Fibroblast of gingiva (primary cell): ENCODE measurements at places on chromosomes 3 and 15.

GRCh38 chr15:92801774-92802464 is 98.2 kb upstream of the CHD2 start:
- DNase-seq = peak; percentile 81

DNA sequence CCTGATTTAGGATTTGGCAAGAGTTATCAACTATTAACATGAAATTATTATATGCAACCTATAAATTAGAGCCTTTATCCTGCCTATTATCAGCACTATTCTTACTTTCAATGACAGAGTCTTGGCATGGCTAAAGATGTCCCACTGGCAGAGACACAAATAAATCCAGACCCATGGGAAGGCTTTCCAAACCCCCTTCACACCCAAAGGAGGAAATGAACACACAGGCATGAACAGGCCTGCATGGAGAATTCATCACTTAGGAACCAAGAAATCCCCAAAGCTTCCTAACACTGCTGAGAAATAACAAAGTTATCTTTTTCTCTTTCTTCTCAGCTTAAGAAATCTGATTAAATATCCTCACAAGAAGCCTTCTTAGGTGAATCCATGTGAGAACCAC is 213.9 kb downstream of the OCA2 start:
- DNase-seq = no peak

GRCh38 chr3:98732286-98733052 is 30.7 kb upstream of the ST3GAL6 start:
- no peak for DNase-seq

- DNase-seq = peak; percentile 53
Measured at GRCh38 chr3:174957551-174958001, 98.4 kb downstream of the NAALADL2 start.

DNA sequence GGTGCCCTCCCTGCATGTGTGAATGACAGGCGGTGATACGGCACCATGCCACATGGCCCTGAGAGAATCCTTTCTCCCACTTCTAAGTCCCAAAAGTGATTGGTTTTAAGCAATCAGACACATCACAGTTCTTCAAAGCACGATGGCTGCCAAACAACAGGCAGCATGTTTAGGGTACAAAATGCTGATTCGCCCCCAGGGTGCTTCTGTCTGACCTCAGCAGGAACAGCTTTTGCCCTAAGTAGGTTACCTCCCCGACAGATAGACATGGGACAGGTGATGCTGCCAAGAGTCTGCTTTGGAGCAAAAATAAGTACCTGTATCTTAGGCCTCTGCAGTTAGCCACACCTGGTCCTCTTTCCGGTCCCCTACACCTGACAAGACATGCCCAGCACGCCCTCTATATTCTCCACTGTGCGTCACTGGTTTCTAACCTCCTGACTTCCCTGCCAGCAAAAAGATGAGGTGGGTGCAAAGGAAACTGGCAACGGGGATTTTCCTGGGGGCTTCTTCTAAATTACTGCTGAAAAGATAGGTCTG is 549.8 kb downstream of the FOXP1 start:
- DNase-seq = no peak

- peak; percentile 60 for DNase-seq
Measured at GRCh38 chr3:72630327-72630968, 217.8 kb downstream of the SHQ1 start.

DNA sequence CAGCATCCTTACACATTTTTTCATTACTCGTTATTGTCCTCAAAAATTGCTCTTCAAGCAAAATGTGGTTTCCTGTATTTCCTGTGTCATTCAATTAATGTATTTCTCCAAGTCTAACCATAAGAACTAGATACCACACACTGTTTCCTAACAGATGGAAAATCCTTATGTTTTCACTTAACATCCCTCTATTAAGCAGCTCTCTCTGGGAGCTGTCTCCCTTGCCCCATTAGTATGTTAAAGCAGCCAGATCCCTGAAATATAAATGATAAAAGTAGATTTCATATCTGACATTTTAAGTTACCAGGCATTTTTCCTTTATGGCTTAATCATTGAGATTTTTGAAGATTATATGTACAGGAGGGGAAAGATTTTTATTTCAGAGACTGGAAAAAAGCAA is 15.9 kb downstream of the PFN2 start:
- DNase-seq = peak; percentile 63

DNA sequence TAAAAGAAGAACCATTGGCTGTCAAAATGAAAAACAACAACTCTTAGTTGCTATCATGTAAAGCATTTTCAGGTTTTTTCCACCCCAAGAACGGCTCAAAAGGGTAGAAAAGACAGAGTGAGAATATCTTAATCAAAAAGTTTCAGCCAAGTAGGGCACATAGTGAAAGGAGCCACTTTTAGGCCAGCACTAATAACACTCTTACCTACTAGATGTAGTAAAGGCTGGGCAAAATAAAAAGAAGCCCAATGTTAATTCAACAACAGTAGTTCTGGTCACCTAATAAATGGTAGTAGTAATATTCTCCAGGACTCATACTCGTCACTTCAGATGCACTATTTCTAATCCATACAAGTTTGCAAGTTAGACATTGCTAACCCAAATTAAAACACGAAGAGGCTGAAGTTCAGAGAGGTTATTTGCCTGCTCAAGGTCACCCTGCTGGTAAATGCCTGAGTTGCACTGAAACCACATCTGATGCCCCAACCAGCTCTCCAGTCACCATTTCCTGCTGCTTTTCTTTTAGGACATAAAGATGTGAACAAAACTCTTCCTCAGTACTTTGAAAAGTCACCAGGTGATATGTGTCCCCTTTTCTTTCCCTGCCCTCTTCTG is 7.5 kb downstream of the GOLIM4 start:
- DNase-seq = no peak

DNA sequence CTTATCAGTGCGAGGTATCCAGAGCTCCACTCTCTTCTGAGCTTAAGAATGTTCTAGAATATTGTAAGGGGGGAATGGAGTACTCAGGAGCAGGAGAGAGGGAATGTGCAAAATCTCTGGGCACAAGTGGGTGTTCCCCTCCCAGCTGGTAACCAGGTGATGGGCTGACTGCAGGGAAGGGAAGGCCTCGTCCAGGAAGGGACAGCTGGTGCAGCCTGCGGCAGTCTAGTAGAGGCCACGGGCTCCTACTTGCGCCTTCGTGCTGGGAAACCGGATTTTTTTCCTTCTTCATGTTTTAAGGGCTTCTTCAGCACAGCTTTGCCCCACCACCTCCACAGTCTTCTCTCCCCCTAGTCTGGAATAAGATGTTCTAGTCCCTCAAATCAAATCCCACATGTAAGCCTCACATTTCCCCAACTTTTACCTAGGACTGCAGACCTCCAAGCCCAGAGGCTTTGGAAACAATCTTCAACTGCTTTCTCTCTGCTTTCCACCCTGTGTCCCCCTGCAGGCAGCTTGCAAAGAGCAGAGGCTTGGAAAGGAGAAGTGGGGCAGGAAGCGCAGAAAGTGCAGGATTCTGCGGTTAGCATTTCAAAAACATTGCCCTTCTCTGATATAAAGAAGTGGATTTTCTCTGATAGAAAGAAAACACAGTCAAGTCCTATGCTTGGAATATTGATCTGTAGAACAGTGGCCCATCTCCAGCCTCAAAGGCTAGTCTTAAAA is 11.9 kb upstream of the CGNL1 start:
- DNase-seq = no peak

DNA sequence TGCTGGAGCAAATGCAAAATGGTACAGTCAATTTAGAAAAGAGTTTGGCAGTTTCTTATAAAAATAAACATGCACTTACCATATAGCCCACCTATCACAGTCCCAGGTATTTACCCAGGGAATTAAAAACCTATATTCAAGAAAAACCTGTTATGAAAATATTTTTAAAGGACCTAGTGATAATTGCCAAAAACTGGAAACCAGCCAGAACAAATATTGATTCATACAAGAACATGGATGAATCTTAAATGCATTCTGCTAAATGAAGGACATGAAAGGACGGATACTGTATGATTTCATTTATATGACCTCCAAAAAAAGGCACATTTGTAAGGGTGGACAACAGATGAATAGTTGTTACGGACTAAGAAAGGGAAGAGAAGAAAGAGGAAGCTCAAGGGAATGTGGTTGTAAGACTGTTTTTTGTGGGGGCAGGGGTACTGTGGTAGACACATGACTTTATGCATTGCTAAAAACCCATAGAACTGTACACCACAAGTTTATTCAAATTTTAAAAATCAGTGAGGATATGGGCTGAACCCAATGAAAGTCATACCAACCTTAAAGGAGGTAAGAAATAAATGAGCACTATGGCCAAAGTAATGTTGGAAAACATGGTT is 61.0 kb downstream of the ZBBX start:
- DNase-seq = no peak

DNA sequence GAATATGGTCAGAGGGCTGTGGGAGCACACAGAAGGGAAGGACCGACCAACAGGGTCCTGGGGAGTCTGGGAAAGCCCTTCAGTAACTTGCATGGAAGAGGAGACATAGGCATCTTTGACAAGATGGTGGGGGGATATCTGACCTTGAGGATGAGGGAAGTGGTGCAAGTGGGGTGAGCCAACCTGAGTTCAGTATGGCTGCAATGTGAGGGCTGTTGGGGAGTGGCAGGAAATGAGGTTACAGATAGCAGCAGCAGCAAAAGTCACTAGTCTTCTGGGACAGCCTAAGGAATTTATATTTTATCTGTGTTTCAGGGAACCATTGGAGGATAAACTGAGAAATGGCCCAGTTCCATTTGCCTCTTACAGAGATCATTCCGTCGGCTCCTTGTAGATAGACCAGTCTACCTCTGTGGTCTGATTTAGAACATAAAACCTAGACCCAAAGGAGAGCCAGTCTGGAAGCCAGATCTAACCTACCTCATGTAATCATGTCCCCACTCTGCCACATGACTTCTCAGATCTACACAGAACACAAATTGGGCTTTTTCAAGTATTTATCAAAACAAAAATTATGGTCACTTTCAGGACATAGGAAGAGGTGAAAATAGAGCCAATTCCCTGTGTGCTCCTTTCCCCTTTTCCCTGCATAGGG is 75.6 kb downstream of the ST6GAL1 start:
- DNase-seq = no peak

DNA sequence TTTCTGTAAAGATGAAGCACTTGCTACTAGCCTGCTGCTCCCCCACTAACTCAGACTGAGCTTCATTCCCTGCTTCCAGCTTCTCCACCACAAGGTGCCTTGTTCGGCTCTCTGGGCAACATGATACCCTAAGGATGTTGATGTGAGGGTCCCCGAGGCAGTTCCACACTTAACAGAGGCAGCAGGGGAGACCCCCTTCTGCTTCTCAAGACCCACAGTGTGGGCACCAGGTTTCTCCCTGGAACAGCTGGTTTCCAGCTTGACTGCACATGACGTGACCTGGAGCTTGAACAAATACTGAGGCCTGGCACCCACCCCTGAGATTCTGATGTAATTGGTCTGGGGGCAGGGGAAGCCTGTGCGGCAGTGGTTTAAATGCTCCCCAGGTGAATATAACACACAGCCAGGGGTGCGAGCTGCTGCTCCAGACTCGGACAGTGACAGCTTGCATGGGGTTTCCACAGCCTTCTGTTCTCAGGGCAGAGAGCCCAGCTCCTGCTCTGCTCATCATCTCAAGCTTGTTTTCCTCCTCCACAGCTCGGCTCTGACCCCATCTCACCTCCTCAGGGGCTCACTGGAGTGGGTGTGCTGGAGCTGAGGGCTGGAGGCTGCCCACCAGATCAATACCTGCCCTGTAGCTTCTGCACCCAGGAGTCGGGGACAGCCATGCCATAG is 95.0 kb upstream of the HACD2 start:
- DNase-seq = no peak

GRCh38 chr3:45365060-45365459 is 23.3 kb upstream of the LARS2 start:
- DNase-seq = no peak

- DNase-seq = no peak
Measured at GRCh38 chr15:79209690-79210089, 72.8 kb upstream of the ANKRD34C start.

GRCh38 chr15:79922512-79923078 is 25.8 kb upstream of the MTHFS start:
- DNase-seq = no peak

- no peak for DNase-seq
Measured at GRCh38 chr3:107861904-107862303, 228.9 kb downstream of the CD47 start.
